ENCODE measurements at places on chromosomes 6 and 20.

- DNase-seq: no peak
Observed at GRCh38 chr6:32176476-32177182, 745 bp upstream of the AGPAT1 start.

- DNase-seq: no peak
Observed at GRCh38 chr6:21371676-21372171, 221.8 kb upstream of the SOX4 start.

GRCh38 chr6:82441047-82441855, 77.6 kb downstream of the TPBG start:
- no peak for DNase-seq

DNA sequence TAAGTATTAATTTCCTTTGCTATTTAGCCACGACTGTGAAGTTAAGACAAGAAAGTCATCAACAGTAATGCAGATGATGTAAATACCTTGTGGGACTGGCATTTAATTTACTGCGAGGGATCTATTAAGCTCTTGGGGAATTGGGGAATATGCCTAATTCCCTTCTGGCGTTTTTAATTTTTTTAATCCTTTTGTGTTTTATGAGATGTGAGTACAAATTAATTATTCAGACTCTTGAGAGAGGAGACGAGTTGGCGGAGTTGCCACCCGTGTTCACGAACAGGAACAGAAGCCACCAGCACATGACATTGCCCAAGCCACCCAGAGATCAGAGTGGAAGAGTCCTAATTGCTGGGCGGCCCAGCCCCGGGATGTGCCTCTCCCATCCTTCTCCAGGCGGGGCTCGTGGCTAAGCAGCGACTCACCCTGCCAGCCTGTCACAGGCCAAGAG, 533 bp upstream of the CRYBG1 start:
- DNase-seq: no peak

- no peak for DNase-seq
Observed at GRCh38 chr20:49612127-49612738, 44.3 kb upstream of the PTGIS start.

- no peak for DNase-seq
Observed at GRCh38 chr6:24009319-24009718, 116.7 kb upstream of the NRSN1 start.

GRCh38 chr20:17438436-17439039, 92.6 kb downstream of the BFSP1 start:
- no peak for DNase-seq

- no peak for DNase-seq
Observed at GRCh38 chr6:57162028-57162427, 10.1 kb upstream of the BAG2 start.

- DNase-seq: no peak
Observed at GRCh38 chr20:52142757-52143156, 48.8 kb downstream of the ZFP64 start.

DNA sequence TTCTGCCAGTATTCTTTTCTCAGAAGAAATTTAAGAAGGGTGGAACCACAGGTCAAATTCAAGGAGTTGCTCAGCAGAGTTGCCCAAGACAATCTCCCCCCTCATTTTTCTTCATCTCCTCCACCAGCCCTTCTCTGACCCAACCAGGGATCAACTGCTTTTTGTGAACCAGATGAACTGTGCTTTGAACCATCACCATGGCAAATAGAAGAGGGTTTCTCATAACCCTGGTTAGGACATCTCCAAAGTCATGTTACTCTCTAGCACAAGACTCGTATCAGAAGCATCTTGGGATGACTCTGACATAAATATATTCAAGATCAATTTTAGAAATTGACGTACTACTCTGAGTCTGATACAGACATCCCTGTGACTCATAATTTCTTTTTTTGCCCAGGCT, 130.7 kb downstream of the ALDH8A1 start:
- DNase-seq: no peak

DNA sequence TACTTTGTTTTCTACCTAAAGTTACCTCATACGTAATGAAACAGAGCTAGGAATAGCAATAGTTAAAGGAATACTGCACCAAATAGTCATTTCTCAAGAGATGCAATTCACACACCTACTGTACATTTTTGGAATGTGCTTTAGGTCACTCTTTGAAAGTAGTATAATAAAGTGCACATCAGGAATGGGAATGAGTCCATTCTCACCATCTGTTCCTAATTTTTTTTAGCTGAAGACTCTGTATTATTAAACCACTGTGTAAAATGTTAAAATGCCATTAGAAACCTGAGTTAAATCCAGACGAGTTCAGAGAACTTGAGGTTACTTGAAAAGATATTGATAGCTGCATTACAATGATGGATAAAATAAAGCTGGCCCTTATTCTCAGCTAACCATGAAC, 51.9 kb upstream of the EPHA7 start:
- no peak for DNase-seq

GRCh38 chr20:53068241-53068640, 96.1 kb downstream of the TSHZ2 start:
- DNase-seq: no peak

GRCh38 chr6:961407-961960, 268.5 kb upstream of the EXOC2 start:
- no peak for DNase-seq

DNA sequence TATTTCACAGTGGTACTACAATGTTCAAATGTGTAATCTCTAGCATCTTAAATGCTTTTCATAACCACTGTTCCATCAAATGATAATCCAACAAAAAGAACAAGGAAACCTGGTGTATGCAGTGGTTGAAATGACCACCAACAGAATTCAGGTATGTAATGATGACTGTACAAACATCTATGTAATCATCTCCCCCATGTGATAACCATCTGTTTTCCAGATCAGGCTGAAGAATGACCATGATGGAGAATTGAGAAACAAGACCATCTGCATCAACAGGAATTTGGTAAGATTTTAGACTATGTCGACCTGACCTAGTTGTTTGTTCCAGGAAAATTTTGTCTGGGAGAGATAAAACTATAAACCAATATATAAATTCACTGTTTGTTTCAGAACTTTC, 81.3 kb upstream of the ASCC3 start:
- DNase-seq: no peak

GRCh38 chr6:166512567-166512966, 73.9 kb downstream of the RAMACL start:
- peak; percentile 67 for DNase-seq

DNA sequence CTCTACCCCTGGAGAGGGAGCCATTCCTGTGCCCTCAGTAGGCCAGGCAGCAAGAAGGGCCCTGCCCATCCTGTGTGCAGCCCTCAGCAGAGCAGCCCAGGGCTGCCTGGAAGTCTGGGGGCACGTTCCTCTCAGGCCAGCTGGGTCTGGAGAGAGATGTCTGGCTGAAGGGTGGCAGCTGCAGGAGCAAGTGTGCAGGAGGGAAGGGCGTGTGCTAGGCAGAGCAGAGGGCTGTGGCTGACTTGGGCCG, 62.7 kb downstream of the NOL4L start:
- no peak for DNase-seq

- no peak for DNase-seq
Observed at GRCh38 chr6:82365016-82365795, 1.6 kb downstream of the TPBG start.

DNA sequence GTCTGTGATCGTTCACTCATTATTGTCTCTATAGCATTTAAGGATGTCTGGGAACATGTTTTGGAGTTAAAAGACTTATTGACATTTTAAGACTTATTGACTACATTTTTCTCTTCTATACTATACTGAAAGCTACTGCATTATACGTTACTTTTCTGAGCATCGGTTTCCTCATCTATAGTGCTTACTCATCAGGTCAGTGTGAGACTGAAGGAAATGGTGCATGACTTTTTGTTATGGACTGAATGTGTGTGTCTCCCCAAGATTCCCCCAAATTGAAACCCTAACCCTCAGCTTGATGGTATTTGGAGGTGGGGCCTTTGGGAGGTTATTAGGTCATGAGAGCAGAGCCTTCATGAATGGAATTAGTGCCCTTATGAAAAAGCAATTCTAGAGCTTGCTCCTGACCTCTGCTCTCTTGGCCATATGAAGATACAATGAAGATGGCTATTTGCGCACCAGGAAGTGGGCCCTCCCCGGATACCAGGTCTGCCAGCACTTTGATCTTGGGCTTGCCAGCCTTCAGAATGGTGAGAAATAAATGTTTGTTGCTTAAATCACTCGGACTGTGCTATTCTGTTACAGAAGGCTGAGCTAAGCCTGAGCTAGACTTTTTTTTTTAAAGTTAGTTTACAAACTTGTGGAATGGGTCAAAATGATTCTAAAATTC, 243.7 kb upstream of the RREB1 start:
- DNase-seq: no peak

DNA sequence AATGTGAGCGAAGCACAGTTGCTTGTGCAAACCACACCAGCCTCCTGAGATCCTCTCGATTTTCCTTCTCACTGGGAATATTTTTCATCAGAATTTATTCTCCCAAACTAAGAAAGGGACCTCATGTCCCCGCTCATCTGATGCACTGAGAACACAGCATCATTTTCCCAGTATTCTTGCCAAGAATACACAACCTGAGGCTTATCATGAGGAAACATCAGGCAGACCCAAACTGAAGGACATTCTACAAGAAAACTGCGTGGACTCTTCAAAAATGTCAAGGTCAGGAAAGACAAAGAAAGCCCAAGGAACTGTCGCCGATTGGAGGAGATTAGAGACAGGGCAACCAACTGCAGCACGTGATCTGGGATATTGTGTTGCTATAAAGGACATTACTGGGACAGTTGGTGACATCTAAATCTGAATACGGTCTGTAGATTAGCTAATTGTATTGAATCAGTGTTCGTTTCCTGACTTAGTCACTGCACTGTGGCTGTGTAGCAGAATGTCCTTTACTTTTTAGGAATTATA, 72.3 kb downstream of the SNX5 start:
- DNase-seq: no peak

GRCh38 chr6:159716247-159717096, 10.8 kb upstream of the WTAP start:
- no peak for DNase-seq

- no peak for DNase-seq
Observed at GRCh38 chr6:132167929-132168892, 217.0 kb upstream of the CCN2 start.

- no peak for DNase-seq
Observed at GRCh38 chr6:4632421-4632820, 143.8 kb upstream of the CDYL start.

DNA sequence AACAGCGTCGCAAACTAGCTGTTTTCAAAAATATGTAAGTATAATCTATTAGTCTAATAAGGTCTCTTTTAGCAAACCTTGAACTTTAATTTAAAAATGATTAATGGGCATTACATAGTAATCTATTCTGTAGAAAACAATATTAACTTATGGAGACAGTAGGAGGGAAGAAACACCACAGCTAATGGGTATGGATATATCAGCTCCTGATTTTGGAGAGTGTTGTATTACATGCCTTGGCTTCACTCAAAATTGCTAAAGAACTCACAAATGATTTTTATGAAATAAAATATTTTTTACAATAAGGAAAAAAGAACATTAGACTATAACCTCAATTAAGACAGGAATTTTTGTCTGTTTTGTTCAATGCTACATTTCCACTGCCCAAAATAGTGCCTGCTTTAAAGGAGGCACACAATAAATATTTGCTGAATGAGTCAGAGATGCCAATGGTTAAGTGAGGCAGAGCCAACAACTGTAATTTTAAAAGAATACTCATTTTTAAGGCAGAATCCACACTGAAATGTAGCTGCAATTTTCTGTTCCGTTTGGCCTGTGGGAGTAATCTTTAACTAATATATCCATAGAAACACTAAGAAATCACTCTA, 15.7 kb downstream of the ATG5 start:
- DNase-seq: no peak

GRCh38 chr6:36555750-36556252, 8.5 kb upstream of the STK38 start:
- no peak for DNase-seq

DNA sequence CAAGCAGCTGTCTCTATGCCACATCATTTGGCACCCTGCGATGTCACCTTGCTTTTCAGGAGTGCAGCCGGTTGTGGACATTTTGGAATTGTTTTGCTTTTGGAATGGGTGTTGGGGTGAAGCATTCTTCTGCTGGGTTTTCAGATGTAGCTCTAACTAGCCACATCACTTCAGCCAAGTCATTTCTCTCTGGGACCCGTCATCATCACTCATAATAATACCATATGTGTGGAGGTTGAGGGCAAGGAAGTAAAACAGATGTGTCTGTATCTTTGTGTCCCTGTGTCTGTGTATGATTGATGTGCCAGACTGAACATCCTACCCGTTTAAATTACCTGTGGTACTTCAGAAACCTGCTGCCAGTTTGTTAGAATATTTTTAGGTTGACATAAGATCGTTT, 49.5 kb upstream of the TULP4 start:
- no peak for DNase-seq

GRCh38 chr6:94045099-94045829, 625.9 kb upstream of the EPHA7 start:
- DNase-seq: no peak

DNA sequence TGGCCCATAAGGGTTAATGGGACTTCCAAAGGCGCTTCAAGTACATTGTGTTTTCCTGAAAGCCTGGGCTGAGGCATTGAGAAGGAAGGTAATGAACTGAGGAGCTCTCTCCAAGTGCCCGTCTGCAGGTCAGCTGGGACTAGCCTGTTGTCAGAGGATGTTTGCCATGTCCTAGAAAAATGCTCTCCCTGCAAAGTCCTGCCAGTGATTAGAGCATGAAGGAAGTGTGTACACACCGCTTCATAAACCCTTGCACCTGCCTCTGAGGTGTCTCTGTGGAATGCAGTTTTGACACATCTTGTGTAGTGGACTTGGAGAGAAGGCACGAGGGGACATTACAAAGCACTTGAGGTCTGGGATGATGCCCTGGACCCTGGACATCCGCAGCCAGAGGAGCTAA, 506.7 kb downstream of the KIF16B start:
- no peak for DNase-seq

DNA sequence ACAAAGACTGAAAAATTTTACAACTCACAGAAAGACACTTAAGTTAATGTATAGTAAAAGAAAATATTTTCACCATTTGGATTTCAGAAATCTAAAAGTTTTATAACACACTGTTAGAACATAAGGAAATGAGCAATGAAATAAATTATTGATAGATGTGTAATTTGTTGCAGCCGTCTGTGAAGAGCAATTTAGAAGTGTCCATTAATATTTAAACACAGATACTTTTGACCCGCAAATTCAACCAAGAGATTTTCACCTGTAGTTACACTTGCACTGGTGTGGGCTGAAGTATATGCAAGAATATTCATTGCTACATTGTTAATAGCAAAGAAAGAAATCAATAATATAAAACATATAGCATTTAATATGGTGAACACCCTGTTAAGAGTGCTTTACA, 14.6 kb upstream of the SLC17A3 start:
- DNase-seq: no peak

DNA sequence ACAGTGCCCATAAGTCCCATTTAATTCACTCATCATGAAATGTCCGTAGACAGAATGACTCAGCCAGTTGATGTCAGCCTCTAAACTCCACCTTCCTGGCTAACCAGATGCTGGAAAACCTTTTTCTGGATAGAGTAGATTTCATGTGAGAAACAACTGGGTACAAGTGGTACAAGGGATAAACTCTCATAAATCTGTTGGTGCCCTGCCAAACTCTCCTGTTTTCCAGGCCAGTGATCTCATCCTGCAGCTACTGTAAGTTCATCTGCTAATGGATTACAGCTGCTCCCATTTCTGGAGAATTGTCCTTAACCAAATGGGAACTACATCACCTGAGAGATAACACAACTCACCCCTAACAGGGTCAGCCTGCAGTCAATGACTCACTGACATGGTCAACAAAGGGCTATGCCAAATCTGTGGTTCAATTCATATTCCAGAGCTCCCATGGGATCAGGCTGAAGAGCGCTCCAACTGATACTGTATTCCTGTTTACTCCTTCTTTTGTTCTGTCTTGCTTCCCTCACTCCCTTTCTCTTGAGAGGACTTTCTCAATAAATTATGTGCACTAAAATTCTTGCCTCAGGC, 210.1 kb upstream of the HDDC2 start:
- DNase-seq: no peak

Measured in naive B cell (primary cell).